Inflammatory macrophage treated with lipopolysaccharide for 1 hour (primary cell): ENCODE measurements at places on chromosomes 1 and 21.

- no peak for DNase-seq
Measured at GRCh38 chr1:50822035-50822776, 137.9 kb downstream of the FAF1 start.

DNA sequence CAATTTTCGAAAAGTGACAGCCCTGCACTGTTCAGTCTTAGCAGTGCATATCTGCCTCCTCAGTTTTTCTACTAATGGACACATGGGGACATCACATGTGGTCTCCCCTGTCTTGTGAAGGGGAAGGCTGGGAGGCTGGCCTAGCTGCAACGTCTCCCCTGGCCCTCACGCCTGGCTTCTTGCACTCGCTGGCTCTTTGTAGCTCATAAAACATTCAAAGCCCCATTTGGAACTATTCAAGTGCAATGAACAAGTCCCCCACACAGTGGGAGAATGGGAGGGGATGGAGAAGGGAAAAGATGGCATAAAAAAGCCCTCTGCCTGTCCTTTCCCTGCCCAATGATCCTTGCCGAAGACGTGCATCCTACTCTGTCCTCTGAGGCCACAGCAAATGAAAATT lies 73.6 kb downstream of the PGBD5 start:
- DNase-seq, result no peak

- no peak for DNase-seq
Measured at GRCh38 chr1:202235003-202235660, 41.5 kb downstream of the LGR6 start.

GRCh38 chr1:12369258-12369657 lies 139.4 kb downstream of the VPS13D start:
- DNase-seq, result no peak

DNA sequence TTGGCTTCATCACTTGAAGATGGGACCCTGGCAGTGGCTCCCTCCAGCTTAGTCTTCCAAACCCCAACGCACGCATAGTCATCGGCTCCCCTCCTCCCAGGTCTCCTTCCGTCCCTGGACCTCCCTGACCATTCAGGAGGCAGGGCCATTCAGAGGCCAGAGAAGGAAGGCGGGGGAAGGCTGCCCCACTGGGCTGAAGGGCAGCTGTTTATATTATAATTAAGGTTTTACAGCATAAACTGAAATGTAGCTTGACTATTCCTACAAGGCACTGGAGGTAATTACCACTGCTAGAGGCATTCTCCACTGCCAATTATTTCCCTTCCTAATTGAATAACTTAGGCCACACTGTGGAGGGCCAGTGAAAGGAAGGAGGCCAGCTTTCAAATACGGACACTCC lies 170.6 kb upstream of the PROX1 start:
- DNase-seq, result no peak
